Fibroblast of lung (primary cell): ENCODE measurements at places on chromosomes 12 and 14. TPM values are rescaled to one million over a fixed set of nuclear protein-coding genes. Genes with fewer than 3 reads are reported as not detected.

The GPR65 gene
- under 0.01 and 0.17 TPM in 2 replicates for total RNA-seq

GRCh38 chr12:48779869-48780268 lies 9.0 kb downstream of the ADCY6 start:
- H3K36me3 ChIP-seq, result peaks cover 15% of the 10 kb centered on the region
- no peaks in the 10 kb centered on the region for H3K27me3 ChIP-seq
- H3K4me3 ChIP-seq, result no peak overlapping the region
- DNase-seq, result peak; percentile 61
- peaks cover 7% of the 10 kb centered on the region for H3K4me1 ChIP-seq
- peak overlapping the region; percentile 53 for H3K27ac ChIP-seq

DNA sequence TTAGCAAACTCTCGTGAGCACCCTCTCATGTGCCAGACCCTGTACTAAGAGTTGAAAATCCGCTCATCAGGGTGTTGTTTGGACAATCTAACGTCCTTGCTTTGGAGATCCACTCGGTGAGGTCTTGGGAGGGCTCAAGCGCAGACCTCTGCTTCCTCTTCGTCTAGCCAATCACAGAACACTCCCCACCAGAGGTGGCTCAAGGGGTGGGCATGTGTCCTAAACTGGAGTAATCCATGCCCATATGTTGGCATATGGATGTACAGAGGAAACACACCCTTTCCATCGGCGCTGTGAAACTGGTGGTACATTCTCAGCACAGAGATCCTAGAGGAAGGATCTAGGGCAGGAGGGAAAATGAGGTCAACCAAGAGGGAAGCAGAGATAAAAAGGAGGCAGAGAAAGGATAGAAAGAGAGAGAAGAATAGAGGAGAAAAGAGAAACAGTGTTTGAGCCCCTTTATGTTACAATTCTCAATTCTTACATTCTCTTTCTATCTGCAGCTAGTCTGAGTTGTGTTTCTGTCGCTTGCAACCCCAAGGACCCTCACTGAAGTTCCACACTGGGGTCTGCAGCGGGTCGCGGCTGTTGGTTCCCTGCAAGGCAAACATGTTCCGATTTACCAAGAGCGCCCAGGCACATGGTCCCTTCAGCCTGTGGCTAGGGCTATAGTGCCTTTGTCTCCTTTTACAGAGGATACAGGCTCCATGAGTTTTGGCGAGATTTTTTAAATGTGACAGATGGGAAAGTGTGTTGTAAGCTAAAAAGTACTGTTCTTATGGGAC lies 40.5 kb downstream of the DLK1 start:
- no peak overlapping the region for H3K27ac ChIP-seq
- no peak overlapping the region for H3K4me3 ChIP-seq
- peaks cover 2% of the 10 kb centered on the region for H3K27me3 ChIP-seq
- no peak for DNase-seq
- no peaks in the 10 kb centered on the region for H3K4me1 ChIP-seq

- peaks cover 15% of the 10 kb centered on the region for H3K4me1 ChIP-seq
- DNase-seq, result peak; percentile 96
- no peak overlapping the region for H3K4me3 ChIP-seq
- no peaks in the 10 kb centered on the region for H3K36me3 ChIP-seq
These were observed 131.5 kb downstream of the GPR135 start for GRCh38 chr14:59333668-59334067.

The ZFHX2 gene
- total RNA-seq, result 0.26 and 0.33 TPM in 2 replicates

The KRT72 gene
- not detected in 2 replicates for total RNA-seq
